ENCODE measurements at places on chromosomes 12 and 14.
A peak's percentile ranks its signal among the peaks of the same experiment; 100 is the strongest.

- DNase-seq = no peak
Measured at GRCh38 chr12:81859521-81859920, 100.4 kb upstream of the PPFIA2 start.

- DNase-seq = no peak
Measured at GRCh38 chr12:12562016-12562483, 613 bp downstream of the DUSP16 start.

DNA sequence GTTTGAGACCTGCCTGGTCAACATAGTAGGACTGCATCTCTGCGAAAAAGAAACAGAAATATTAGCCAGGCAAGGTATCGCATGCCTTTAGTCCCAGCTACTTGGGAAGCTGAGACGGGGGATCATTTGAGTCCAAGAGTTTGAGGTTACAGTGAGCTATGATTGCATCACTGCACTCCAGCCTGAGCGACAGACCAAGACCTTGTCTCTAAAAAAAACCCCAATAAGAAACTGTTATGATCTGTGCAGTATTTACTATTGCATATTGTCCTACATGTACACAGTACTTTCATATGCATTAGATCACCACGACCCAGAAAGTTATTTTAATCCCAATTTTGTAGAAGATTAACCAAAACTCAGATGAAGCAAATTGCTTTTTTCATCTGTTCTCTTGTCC lies 187.5 kb downstream of the PCNX1 start:
- DNase-seq = no peak

GRCh38 chr14:24074625-24075484 lies 3.5 kb downstream of the CPNE6 start:
- no peak for DNase-seq

GRCh38 chr12:23834076-23834475 lies 115.4 kb downstream of the SOX5 start:
- no peak for DNase-seq

DNA sequence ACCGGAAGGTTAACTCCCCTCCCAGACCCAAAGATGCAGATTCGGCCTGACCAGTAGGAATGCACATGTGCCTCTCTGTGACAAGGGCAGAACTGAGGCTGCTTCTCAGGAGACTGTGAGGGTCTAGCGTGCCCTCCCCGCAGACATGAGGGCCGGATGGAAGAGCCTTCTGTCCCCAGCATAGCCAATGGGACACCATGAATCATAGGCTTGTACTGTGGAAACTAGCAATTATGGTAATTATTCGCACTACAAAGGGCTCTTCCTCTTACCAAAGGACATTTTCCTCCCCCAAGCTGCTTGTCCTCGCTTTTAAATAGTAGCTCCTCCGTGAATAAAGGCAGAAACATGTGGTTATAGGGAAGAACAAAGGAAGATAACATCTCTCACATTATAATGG lies 6.2 kb downstream of the COA8 start:
- DNase-seq = no peak

DNA sequence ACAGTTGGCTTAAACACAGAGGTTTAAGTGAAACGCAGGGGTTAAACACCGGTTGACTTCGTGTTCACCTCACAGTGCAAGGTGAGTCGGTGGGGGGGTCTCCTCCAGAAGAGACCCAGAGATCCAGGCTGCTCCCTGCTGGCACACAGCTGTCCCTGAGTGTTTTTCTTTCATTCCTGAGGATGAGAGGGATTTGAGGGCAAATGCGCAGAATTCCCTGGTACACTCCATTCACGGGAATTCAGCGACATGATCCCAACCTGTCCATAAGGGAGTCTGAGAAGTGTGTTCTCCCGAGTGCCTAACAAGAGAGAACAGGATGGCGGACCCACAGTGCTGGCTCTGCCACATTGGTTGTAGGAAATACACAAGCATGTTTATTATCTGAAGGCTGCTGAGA lies 107.2 kb upstream of the ESRRB start:
- DNase-seq = no peak

DNA sequence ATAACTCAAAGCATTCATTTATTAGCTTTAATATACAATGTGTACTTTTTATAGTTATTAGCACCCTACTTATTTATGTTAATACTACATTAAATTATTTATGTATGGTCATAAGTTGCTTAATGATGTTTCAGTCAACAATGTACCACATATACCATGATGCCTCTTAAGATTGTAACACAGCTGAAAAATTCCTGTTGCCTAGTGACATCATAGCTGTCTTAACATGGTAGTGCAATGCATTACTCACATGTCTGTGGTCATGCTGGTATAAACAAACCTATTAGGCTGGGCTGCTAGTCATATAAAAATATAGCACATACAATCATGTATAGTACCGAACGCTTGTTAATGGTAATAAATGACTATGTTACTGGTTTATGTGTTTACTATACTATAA lies 120.4 kb downstream of the ANO6 start:
- DNase-seq = no peak

DNA sequence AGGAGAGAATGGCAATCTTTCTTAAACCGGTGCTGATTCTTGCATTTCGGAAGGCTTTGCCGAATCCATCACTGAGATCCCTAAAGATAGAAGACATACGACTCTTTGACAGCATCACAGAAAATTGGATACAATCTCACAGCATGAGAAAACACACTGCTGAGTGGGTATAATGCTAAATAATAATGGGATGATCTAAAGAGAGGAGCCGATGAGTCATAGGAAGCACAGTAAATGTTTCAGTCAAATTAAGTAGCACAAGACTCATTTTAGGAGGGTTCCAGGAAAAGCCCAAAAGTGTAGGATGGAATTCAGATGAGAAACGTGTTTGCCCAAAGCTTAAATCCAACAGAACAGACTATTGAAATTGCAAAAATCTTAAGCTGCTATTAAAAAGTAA lies 81.7 kb downstream of the CPNE8 start:
- no peak for DNase-seq

DNA sequence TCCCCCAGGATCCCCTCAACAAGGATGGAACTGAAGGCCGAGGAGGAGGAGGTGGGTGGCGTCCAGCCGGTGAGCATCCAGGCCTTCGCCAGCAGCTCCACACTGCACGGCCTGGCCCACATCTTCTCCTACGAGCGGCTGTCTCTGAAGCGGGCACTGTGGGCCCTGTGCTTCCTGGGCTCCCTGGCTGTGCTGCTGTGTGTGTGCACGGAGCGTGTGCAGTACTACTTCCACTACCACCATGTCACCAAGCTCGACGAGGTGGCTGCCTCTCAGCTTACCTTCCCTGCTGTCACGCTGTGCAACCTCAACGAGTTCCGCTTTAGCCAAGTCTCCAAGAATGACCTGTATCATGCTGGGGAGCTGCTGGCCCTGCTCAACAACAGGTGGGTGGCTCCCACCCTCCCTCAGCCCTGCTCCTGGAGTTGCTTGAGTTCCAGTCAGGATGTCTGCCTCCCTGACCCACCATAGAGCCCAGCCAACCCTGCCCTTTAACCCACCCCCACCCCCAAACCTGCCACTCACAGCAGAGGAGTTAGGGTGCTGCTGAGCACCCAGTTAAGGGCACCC lies 1.4 kb downstream of the ASIC1 start:
- DNase-seq = no peak

- no peak for DNase-seq
Measured at GRCh38 chr14:85764822-85765221, 234.9 kb downstream of the FLRT2 start.

DNA sequence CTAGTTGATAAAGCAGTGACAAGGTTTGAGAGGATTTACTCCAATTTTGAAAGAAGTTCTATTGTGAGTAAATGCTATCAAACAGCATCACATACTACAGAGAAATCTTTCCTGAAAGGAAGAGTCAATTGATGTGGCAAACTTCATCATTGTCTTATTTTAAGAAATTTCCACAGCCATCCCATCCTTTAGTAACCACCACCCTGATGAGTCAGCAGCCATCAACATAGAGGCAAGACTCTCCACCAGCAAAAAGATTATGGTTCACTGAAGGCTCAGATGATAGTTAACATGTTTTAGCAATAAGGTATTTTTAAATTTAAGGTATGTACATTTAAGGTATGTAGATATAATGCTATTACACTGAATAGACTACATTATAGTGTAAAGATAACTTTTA lies 122.1 kb upstream of the ARHGAP5 start:
- no peak for DNase-seq

DNA sequence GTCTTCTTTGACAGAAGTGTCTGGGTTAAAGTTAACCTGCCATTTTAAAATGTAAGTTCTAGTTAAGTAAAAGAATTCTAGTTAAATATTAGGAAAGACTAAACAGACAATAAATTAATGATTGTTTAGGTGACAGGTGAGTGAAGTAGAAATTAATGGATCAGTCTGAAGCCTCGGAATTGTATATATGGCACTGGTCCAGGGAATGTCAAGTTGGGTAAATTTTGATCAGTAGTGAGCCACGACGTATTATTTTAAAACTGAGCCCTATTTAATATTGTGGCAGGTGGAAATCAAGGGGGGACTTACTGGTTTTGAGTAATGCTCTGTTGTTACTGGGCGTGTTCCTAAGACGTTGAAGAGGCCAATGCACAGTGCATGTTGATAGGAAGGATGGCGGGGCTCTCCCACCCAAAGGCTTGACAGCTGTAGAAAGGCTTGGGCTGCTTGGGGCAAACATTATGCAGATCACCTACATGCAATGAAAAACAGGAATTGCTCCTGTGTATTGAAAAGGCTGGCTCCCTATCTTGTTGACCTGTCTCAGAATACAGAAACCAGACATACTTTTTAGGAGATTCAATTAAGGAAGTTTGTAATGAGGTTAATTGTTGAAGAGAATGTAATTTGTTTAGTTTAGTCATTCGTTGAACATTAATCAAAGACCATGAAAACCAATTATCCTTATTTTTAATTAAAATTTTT lies 5.9 kb upstream of the PPFIBP1 start:
- no peak for DNase-seq

DNA sequence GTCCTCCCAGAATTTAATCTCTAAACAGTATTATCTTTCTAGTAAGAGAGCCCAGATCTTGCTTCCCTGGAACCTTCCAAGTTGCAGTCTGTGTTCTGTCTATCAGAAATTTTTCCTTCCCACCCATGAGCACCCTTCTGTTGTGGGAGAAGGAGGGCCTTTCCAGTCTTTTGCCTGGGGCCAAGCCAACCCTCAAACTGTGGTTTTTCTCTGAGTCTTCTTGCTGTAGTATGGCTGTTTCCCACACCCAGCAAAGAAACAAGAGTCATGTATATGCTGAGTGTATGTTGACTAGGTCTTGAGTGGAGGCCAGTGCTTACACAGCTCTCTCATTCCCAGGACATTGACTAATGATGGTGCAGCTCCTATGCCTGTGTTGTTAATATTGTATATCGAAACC lies 104.5 kb downstream of the TGFB3 start:
- DNase-seq = no peak

DNA sequence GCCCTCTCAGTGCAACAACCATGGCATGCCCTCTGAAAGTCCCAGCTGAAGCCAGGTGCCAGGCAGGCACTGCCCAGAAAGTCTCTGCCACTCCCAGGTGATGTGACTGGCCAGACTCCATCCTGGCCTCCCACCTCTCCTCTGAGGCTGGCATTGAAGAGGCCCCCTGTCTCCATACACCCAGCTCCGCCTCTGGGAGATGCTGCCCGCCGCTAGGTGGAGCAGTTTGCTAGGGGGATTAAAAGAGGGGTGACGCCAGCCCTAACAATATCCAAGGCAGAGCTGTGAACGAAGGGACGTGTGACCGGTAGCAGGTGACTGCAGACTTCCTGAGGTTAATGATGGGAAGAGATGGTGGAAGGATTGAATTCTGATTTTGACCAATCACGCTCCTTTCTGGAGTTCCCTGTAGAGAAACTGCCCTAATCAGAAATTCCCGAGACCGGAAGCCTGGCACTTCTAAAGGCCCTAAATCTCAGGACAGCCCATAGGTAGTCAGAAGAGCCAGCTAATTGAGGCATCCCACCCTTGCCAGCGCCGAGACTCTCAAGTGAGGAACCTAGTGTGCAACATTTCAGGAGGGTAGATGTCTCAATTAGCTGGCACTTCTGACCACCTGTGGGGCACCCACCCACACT lies 8.3 kb upstream of the PLEK2 start:
- DNase-seq = peak; percentile 19

GRCh38 chr12:13156277-13156676 lies 40.2 kb upstream of the EMP1 start:
- DNase-seq = no peak

GRCh38 chr12:905261-906031 lies 44.0 kb downstream of the RAD52 start:
- no peak for DNase-seq

DNA sequence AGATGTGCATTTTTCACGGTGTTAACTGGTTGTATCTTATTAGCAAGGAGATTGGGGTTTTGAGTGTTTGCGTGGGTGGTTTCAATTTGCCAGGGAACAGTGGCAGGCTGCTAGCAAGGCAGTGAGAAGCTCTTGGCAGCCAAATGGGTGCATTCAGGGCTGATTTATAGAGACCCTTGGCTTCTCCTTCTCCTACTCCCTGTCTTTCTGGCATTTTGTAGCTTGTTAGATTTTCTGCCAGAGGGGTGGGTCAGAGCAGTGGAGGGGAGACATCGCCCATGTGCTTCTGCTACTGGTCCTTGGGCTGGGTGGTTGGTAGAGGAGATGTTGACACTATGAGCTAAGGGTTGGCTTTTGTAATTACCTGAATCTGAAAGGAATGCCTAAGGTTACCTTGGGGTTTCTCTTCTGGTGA lies 9.6 kb downstream of the CALM1 start:
- no peak for DNase-seq

GRCh38 chr12:110657747-110658146 lies 31.2 kb downstream of the HVCN1 start:
- no peak for DNase-seq

- DNase-seq = no peak
Measured at GRCh38 chr12:31205054-31205453, 120.9 kb downstream of the SINHCAF start.

GRCh38 chr12:23560611-23561010 lies 388.9 kb downstream of the SOX5 start:
- DNase-seq = no peak

DNA sequence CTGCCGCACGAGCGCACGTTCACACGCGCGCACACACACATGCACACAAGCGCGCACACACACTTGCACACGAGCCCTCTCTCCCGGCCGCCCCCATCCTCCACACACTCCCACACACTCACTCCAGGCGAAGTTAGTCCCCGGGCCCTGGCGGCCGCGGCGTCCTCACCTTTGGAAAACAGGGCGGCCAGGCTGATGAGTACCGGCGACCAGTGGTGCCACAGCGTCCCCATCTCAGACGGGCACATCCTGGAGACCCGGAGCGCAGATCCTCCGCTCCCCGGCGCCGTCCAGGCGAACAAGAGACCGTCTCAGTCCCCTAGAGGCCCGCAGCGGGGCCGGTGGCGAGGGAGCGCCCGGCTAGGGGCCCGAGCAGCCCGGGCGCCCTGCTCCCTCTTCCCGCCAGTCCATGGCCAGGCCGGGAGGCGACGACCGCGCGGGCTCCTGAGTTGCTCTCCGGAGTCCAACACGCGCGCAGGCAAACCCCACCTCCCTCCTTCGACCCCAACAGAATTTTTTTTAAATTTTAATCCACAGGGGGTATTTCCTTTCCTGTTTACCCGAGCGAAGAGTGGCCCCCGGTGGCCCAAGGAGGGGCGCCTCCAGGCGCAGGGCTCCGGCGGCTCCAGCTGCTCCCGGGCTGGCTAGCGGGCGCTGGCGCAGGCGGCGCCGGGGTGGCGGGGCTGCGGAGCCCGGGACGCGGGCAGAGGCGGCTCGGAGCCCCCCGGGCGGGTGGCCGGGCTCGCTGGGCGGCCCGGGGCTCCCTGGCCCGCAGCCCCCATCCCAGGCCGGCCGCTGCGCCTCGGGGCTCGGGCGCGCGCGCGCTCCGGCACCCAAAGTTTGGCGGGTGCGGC lies 506 bp downstream of the TMEM132D start:
- no peak for DNase-seq

- no peak for DNase-seq
Measured at GRCh38 chr14:69493038-69493437, 8.5 kb downstream of the PLEKHD1 start.
